Effector memory CD4-positive, alpha-beta T cell (primary cell): ENCODE measurements at places on chromosomes 5 and 9.
A peak's percentile ranks its signal among the peaks of the same experiment; 100 is the strongest.

GRCh38 chr9:23682352-23682751 is 143.7 kb downstream of the ELAVL2 start:
- no peak overlapping the region for H3K4me3 ChIP-seq
- H3K27ac ChIP-seq, result no peak overlapping the region
- H3K4me1 ChIP-seq, result no peaks in the 10 kb centered on the region
- H3K36me3 ChIP-seq, result no peaks in the 10 kb centered on the region
- H3K27me3 ChIP-seq, result no peaks in the 10 kb centered on the region

DNA sequence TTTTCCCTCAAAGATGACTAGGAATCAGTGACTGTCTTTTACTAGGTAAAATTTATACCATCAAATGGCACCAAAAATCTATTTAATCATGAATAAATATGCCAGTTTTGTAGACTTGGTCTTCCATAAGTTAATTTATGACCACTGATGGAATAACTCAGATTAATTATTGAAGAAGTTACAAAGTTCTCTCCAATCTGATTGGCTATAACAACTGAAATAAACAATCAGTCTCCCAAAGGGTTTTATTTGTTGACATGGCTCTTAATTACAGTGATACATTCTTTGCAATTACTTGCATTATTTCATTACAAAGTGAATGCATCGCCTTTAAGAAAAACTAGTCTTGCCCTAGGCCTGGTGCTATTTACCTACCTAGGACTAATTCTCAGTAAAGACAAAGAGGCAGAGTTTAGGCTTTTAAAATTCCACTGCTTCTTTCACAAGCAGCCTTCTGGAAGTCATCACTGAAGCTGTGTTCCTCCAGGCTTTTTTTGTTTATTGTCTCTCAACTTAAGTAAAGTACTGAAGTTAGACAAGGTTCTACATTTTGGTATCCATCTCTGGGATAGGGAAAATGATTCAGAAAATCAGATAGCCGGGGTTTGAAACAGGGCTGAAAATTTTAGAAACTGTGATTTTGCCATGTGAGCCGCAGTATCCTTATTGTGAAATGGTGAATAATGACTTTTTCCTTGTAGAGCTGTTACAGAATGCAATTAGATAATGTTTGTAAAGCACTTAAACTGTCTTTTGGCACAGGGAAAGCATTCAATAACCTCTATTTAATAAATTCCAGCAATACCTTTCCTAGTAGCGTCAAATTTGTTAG is 2.5 kb downstream of the STOM start:
- H3K27ac ChIP-seq, result no peak overlapping the region
- peaks cover 7% of the 10 kb centered on the region for H3K4me1 ChIP-seq
- H3K36me3 ChIP-seq, result no peaks in the 10 kb centered on the region
- H3K4me3 ChIP-seq, result peak overlapping the region; percentile 90
- no peaks in the 10 kb centered on the region for H3K27me3 ChIP-seq
- no peak for DNase-seq

GRCh38 chr9:26754509-26755164 is 138.0 kb downstream of the CAAP1 start:
- no peaks in the 10 kb centered on the region for H3K27me3 ChIP-seq
- no peak overlapping the region for H3K4me3 ChIP-seq

DNA sequence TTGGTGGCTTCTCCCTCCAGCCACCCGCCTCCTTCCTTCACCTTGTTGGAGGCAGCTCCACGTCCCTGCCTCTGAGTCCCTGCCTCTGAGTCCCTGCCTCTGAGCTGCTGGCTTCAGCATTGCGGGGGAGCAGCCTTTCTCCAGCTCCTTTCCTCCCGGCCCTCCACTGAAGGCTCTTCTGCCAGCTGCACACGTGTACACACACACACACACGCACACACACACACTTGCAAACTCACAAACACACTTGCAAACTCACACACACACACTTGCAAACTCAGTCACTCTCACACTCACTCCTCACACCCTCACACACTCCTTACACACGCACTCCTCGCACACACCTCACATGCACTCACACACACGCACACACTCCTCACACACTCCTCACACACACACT is 45.1 kb downstream of the C9orf50 start:
- peaks cover 14% of the 10 kb centered on the region for H3K4me1 ChIP-seq
- DNase-seq, result no peak
- no peaks in the 10 kb centered on the region for H3K27me3 ChIP-seq

- no peaks in the 10 kb centered on the region for H3K27me3 ChIP-seq
- H3K36me3 ChIP-seq, result no peaks in the 10 kb centered on the region
- DNase-seq, result no peak
Observed at GRCh38 chr9:114884787-114885452, 45.5 kb downstream of the TNFSF8 start.

DNA sequence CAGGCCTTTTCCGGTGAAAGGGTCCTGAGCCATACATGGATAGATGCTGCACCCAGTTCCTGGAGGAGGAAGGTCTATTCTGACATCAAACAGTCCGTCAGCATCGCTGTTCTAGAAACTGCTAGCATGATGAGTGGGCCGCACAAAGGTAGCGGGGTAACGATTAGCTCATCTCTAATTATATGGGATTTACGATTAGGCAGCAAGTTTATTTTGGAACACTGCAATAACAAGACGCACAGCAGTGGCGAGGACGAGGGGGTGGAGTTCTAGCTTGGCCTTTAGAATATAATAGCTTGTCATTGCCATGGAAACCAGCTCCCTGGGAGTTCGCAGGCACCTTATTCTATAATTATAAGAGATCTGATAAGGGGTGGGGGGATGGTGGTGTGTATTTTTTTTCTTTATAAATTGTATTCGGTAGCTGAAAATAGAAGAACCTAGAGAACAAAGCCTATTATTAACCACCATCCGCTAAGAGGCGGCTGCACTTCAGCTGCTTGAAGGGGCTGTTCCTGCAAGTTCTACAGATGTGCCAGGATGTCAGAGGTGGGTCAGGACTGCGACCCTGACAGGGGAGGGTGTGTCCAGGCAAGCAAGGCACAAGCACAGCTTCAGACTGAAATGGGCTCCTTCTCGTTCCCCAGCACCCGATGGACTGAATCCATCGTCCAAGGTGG is 311.0 kb downstream of the AGTPBP1 start:
- H3K27me3 ChIP-seq, result no peaks in the 10 kb centered on the region
- no peak overlapping the region for H3K4me3 ChIP-seq
- H3K36me3 ChIP-seq, result no peaks in the 10 kb centered on the region
- DNase-seq, result no peak
- H3K27ac ChIP-seq, result no peak overlapping the region

GRCh38 chr9:35954942-35955546 is 2.9 kb downstream of the OR2S2 start:
- DNase-seq, result peak; percentile 33
- H3K27me3 ChIP-seq, result peaks cover 5% of the 10 kb centered on the region
- no peaks in the 10 kb centered on the region for H3K4me1 ChIP-seq
- no peaks in the 10 kb centered on the region for H3K36me3 ChIP-seq
- no peak overlapping the region for H3K4me3 ChIP-seq
- no peak overlapping the region for H3K27ac ChIP-seq

DNA sequence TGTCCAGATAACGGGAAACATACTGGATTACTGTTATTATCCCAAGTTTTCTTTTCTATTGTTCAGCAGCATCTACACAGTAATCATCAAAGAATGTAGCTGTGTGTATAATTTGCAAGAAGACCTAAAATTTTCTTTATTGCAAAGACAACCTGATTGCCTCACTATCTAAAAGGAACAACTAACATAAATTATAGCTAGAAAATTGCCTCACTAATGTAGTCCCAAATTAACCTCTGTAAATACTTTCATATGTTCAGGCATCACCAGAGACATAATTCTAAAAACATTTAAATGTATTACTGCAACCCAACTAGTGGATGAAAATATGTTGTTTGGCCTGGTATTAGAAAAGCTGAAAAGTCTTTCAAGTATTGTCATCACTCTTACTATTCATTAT is 275.4 kb downstream of the CDH12 start:
- no peaks in the 10 kb centered on the region for H3K27me3 ChIP-seq
- no peak overlapping the region for H3K4me3 ChIP-seq
- H3K36me3 ChIP-seq, result no peaks in the 10 kb centered on the region
- DNase-seq, result no peak
- no peak overlapping the region for H3K27ac ChIP-seq

- H3K27ac ChIP-seq, result no peak overlapping the region
- no peaks in the 10 kb centered on the region for H3K27me3 ChIP-seq
- H3K4me3 ChIP-seq, result no peak overlapping the region
Observed at GRCh38 chr9:132006677-132007370, 72.8 kb downstream of the MED27 start.

GRCh38 chr9:98045234-98046179 is 11.0 kb upstream of the NANS start:
- H3K27ac ChIP-seq, result no peak overlapping the region
- peak overlapping the region; percentile 39 for H3K4me3 ChIP-seq
- H3K36me3 ChIP-seq, result no peaks in the 10 kb centered on the region
- DNase-seq, result peak; percentile 17
- H3K4me1 ChIP-seq, result peaks cover 3% of the 10 kb centered on the region

DNA sequence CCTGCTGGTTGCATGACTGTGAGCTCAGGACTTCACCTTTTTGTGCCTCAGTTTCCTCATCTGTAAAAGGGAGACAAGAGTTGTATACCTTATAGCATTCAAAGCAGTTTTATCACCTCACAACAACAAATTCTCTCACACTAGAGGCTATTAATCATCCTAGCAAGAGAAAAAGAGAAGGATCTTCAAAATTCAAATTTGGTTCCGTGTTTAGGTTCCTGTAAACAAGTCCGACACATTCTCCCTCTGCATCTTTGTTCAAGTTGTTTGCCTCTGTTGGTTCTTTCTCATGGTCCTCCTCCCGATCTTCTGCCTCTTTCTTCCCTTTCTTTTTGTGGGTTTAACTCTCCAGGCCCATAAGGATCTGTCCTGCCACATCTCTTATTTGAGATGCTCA is 218.0 kb downstream of the PIK3R1 start:
- peak overlapping the region; percentile 37 for H3K27ac ChIP-seq
- peaks cover 28% of the 10 kb centered on the region for H3K4me1 ChIP-seq
- H3K36me3 ChIP-seq, result no peaks in the 10 kb centered on the region

DNA sequence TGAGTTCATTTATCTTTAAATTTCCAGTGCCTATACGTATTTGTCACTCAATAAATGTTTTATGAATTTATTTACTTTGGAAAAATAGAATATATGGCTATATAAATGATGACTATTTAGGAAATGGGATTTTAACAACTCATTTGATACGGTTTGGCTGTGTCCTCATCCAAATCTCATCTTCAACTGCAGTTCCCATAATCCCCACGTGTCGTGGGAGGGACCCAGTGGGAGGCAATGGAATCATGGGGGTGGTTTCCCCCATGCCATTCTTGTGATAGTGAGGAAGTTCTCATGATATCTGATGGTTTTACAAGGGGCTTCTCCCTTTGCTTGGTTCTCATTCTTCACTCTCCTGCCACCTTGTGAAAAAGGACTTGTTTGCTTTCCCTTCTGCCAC is 187.6 kb upstream of the EFNA5 start:
- H3K4me3 ChIP-seq, result no peak overlapping the region
- no peaks in the 10 kb centered on the region for H3K4me1 ChIP-seq
- no peak for DNase-seq
- H3K36me3 ChIP-seq, result peaks cover 2% of the 10 kb centered on the region

- no peaks in the 10 kb centered on the region for H3K36me3 ChIP-seq
- no peaks in the 10 kb centered on the region for H3K27me3 ChIP-seq
- no peaks in the 10 kb centered on the region for H3K4me1 ChIP-seq
- no peak for DNase-seq
- H3K4me3 ChIP-seq, result no peak overlapping the region
- H3K27ac ChIP-seq, result no peak overlapping the region
Observed at GRCh38 chr9:135138078-135138855, 50.8 kb downstream of the OLFM1 start.

GRCh38 chr5:86330736-86331135 is 287.0 kb upstream of the COX7C start:
- no peak overlapping the region for H3K4me3 ChIP-seq
- H3K27ac ChIP-seq, result no peak overlapping the region
- no peaks in the 10 kb centered on the region for H3K27me3 ChIP-seq
- DNase-seq, result no peak
- H3K4me1 ChIP-seq, result no peaks in the 10 kb centered on the region

GRCh38 chr5:181261320-181262049 is 542 bp upstream of the TRIM52 start:
- peak overlapping the region; percentile 99 for H3K27ac ChIP-seq
- H3K27me3 ChIP-seq, result no peaks in the 10 kb centered on the region
- H3K4me3 ChIP-seq, result peak overlapping the region; percentile 99
- H3K36me3 ChIP-seq, result peaks cover 9% of the 10 kb centered on the region
- H3K4me1 ChIP-seq, result peaks cover 33% of the 10 kb centered on the region
- peak; percentile 69 for DNase-seq

DNA sequence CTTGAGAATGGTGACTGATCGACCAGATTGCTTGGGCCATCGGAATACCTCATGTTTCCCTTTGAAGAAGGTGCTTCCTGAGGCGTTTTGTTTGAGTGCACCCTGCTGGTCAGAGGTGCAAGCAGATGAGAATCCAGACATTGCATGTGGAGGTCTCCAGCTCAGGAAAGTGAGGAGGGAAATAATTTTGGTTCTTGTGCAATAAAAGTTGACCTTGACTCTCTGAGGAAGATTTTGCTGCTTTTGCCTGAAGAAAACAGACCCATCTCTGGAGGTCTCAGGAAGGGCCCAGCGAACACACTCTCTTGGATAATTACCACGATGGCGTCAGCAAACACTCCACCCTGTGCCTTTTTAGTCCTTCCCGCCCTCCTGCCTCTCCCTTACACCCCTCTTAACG is 69.7 kb downstream of the GRAMD2B start:
- no peak for DNase-seq
- H3K4me1 ChIP-seq, result no peaks in the 10 kb centered on the region
- H3K36me3 ChIP-seq, result peaks cover 6% of the 10 kb centered on the region
- no peaks in the 10 kb centered on the region for H3K27me3 ChIP-seq
- H3K4me3 ChIP-seq, result no peak overlapping the region
- H3K27ac ChIP-seq, result no peak overlapping the region

DNA sequence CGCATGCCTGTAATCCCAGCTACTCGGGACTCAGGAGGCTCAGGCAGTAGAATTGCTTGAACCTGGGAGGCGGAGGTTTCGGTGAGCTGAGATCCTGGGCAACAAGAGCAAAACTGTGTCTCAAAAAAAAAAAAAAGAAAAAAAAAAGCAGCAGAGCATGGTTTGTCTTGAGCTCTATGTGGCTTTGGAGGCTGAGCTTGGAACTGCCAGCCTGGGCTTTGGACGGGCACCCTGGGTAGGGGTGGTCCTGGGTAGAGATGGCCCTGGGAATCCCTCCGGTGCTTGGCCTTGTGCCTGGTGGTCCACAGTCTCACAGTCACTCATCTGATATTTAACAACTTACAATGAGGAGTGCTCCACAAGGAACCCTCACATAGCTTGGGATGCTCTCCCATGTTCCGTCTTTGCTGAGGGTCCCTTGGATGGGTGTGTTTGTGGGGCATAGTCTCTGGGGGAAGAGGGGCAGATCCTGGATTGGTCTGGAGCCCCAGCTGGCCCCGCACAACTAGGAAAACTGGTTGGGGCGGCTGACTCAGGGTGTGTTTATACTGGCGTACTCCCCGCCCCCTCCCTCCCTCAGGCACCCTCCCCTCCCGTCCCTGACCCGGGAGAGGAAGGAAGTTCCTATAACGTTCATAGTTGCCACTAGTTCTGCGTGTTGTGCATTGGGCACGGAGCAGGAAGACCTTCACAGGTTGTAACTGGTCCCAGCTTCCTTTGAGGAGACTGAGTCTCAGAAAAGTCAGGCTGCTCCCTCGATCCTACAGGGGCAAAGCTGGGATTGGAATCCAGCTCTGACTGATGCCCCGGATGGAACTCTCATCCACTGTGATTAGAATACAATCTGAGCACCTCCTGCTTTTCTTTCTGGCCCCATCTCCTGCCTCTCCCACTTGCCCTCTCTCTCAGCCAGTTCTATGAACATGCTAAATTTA is 11.2 kb downstream of the IER5L start:
- no peak for DNase-seq
- H3K27me3 ChIP-seq, result no peaks in the 10 kb centered on the region
- peaks cover 9% of the 10 kb centered on the region for H3K4me1 ChIP-seq
- H3K4me3 ChIP-seq, result peak overlapping the region; percentile 29
- no peak overlapping the region for H3K27ac ChIP-seq
